ENCODE measurements at places on chromosomes 4 and X. TPM values are rescaled to one million over a fixed set of nuclear protein-coding genes. Genes with fewer than 3 reads are reported as not detected.
A peak's percentile ranks its signal among the peaks of the same experiment; 100 is the strongest.

DNA sequence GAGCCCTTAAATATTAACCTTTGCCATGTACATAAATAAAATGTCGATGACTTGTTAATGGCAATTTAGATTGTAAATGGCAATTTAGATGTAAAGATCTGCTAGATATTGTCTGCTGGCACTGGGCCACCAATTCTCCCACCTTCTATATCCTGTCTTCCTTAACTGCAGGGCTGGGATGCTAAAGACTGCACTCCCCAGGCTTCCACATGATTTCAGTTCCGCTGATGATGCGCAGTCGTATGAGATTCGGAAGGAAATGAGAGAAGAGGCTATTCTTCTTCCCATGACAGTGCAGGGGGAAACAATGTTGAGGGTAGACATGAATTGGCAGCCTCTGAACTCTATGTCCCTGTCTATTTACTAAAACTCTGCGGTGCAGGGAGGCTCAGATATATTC, 55.7 kb downstream of the PITX2 start:
- DNase-seq: no peak

DNA sequence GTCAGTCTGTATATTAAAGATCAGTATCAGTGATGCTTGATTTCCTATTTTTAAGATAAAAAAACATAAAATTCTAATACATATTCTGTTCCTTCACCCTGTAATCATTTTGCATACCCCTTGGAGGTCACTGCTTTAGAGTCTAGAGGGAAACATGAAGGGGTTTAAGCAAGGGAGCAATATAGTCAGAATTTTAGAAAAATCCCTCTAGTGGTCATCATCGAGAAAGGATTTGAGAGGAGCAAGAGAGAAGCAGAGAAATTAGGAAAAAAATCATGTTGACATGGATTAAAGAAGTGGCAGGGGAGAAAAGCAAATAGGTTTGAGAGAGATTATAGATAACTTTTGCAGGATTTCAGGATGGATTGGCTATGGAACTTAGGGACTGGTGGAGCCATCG, 11.1 kb downstream of the APEX2 start:
- DNase-seq: no peak

The PCGF3 gene
- polyA plus RNA-seq: 8.3 TPM

GRCh38 chr4:11618666-11619282, 190.1 kb upstream of the HS3ST1 start:
- no peak for DNase-seq

DNA sequence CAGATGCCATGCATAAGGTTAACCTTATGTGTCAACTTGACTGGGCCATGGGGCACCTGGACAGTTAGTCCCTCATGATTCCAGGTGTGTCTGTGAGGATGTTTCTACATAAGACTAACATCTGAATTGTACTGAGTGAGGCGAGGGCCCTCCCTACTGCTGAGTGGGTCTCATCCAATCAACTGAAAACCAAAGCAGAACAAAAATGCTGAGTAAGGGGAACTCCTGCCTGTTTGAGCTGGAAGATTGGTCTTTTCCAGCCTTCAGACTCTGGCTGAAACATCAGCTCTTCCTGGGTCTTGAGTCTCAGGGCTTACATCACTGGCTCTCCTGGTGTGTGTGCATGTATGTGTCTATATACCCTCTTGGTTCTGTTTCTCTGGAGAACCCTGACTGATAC, 13.8 kb downstream of the NELFA start:
- DNase-seq: no peak

- no peak for DNase-seq
These were observed 114.8 kb upstream of the MAP9 start for GRCh38 chr4:155491336-155492120.

- DNase-seq: no peak
These were observed 15.7 kb downstream of the PGAM4 start for GRCh38 chrX:77953708-77954107.

GRCh38 chr4:41455206-41455605, 82.8 kb upstream of the LIMCH1 start:
- DNase-seq: no peak

The ABCG2 gene
- not detected for polyA plus RNA-seq

The DCTD gene
- polyA plus RNA-seq: 49.9 TPM

- DNase-seq: no peak
These were observed 25.9 kb upstream of the FAM241A start for GRCh38 chr4:112119353-112119783.

The CRLF2 gene
- polyA plus RNA-seq: not detected

GRCh38 chr4:129788486-129788885, 692.5 kb downstream of the C4orf33 start:
- no peak for DNase-seq

The PABPC5 gene
- polyA plus RNA-seq: not detected

The UGT2B15 gene
- not detected for polyA plus RNA-seq

The GSX2 gene
- not detected for polyA plus RNA-seq

The PPP1R2C gene
- polyA plus RNA-seq: not detected

- peak; percentile 8 for DNase-seq
These were observed 126.6 kb downstream of the ASB9 start for GRCh38 chrX:15143050-15143824.

DNA sequence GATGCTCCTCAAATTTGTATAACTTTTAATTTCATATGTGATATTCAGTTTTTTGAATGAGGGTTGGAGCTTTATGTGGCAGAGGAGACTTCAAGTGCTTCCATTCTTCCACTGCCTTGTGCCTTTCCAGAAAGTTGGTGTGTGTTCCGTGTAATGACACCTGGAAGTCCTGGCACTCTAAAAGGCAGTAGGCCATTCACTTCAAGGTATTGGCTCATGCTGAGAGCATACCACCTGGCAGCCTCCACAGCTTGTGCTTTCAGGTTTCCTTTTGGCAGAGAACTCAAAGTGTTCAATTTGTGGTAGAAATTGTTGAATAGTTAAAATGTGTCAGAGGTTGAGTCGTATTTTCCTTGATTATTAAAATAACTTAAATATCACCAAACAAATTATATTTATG, 49.6 kb downstream of the GRIA2 start:
- no peak for DNase-seq

DNA sequence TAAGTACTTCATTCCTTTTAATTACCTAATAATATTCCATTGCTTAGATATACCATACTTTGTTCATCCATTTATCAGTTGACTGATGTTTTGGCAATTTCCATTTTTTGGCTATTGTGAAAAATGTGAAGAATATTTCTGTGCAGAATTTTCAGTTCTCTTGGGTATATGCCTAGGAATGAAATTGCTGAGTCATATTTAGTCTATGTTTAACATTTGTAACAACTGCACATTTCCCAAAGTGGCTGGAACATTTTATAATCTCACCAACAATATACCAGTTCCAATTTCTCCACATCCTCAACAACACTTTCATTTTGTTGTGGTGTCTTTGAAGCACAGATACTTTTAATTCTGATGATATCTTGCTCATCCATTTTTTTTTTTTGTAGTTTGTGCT, 215.5 kb downstream of the PDGFC start:
- DNase-seq: no peak

DNA sequence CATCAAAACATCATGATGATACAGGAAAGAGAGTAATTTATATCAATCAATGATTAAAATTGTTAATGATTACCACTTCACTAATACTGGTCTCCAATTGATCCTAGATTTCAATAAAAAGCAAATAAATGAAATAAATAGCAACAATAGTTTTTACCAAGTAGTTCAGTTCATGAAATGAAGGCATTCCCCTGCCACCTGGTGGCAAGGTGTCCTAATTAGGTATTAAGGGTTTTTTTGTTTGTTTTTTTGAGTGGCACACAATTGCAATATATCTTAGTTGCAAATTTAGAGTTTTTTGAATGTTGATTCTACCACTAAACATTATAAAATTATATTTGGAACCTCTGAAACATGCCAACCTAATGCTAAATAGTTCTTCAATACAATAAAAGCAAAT, 157.4 kb upstream of the PDE5A start:
- no peak for DNase-seq

The FAM9C gene
- not detected for polyA plus RNA-seq

DNA sequence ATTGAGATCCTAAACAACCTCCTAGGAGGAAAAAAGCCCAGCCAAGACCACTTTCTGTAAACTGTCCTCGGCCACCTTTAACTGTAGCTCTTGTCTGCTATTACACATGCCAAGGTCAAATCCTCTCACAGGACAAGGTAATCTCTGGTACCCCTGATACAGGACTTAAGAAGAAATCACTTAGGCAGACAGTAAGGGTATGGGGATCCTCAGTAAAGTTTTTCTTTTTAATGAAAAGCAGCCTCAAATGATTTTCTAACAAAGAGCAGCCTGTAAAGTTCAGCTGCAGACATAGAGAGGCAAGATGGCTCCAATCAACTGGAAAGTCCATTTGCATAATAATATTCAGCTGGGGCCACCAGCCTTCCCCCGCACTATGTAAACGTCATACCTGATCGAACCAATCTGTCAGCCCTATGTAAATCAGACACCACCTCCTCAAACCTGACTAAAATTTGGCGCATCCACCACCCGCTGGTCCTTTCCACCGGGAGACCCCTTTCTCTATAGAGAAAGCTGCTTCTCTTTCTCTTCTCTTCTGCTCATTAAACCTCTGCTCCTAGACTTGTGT, 14.6 kb upstream of the MPP1 start:
- DNase-seq: no peak

GRCh38 chrX:100654261-100654660, 10.3 kb downstream of the SRPX2 start:
- no peak for DNase-seq

GRCh38 chr4:112637552-112637866, 566 bp downstream of the LARP7 start:
- no peak for DNase-seq

GRCh38 chr4:94540476-94540875, 88.7 kb downstream of the PDLIM5 start:
- no peak for DNase-seq

GRCh38 chrX:127702527-127702926, 349.7 kb downstream of the ACTRT1 start:
- DNase-seq: no peak

All from CD14-positive monocyte (primary cell).